ENCODE measurements at places on chromosomes 12 and 14. TPM values are rescaled to one million over a fixed set of nuclear protein-coding genes. Genes with fewer than 3 reads are reported as not detected.

GRCh38 chr14:32713856-32714255 is 224.8 kb upstream of the NPAS3 start:
- no peak overlapping the region for H3K27ac ChIP-seq
- H3K27me3 ChIP-seq: no peaks in the 10 kb centered on the region
- H3K36me3 ChIP-seq: no peaks in the 10 kb centered on the region
- H3K4me1 ChIP-seq: no peaks in the 10 kb centered on the region
- H3K4me3 ChIP-seq: no peak overlapping the region
- no peak for DNase-seq

- DNase-seq: no peak
- peaks cover 11% of the 10 kb centered on the region for H3K36me3 ChIP-seq
- H3K27me3 ChIP-seq: no peaks in the 10 kb centered on the region
- no peak overlapping the region for H3K4me3 ChIP-seq
- H3K4me1 ChIP-seq: peaks cover 79% of the 10 kb centered on the region
Observed at GRCh38 chr14:91368776-91369416, 48.7 kb downstream of the CCDC88C start.

- no peak overlapping the region for H3K4me3 ChIP-seq
- no peak for DNase-seq
- no peaks in the 10 kb centered on the region for H3K27me3 ChIP-seq
- no peaks in the 10 kb centered on the region for H3K4me1 ChIP-seq
- no peak overlapping the region for H3K27ac ChIP-seq
Observed at GRCh38 chr14:96095581-96096476, 56.7 kb downstream of the C14orf132 start.

- peaks cover 22% of the 10 kb centered on the region for H3K4me1 ChIP-seq
- no peak for DNase-seq
- H3K4me3 ChIP-seq: no peak overlapping the region
- no peak overlapping the region for H3K27ac ChIP-seq
- H3K27me3 ChIP-seq: no peaks in the 10 kb centered on the region
- H3K36me3 ChIP-seq: peaks cover 3% of the 10 kb centered on the region
Observed at GRCh38 chr14:54877703-54878021, 25.0 kb downstream of the GCH1 start.

The RDH16 gene
- 0.98 TPM for total RNA-seq

The GPR135 gene
- total RNA-seq: 2.4 TPM

GRCh38 chr12:20716037-20716436 is 20.9 kb downstream of the SLCO1C1 start:
- no peaks in the 10 kb centered on the region for H3K4me1 ChIP-seq
- no peak overlapping the region for H3K27ac ChIP-seq
- no peaks in the 10 kb centered on the region for H3K27me3 ChIP-seq
- H3K36me3 ChIP-seq: no peaks in the 10 kb centered on the region

- DNase-seq: no peak
- H3K27ac ChIP-seq: no peak overlapping the region
- peaks cover 17% of the 10 kb centered on the region for H3K4me1 ChIP-seq
Observed at GRCh38 chr12:62933602-62934238, 1.2 kb downstream of the PPM1H start.

DNA sequence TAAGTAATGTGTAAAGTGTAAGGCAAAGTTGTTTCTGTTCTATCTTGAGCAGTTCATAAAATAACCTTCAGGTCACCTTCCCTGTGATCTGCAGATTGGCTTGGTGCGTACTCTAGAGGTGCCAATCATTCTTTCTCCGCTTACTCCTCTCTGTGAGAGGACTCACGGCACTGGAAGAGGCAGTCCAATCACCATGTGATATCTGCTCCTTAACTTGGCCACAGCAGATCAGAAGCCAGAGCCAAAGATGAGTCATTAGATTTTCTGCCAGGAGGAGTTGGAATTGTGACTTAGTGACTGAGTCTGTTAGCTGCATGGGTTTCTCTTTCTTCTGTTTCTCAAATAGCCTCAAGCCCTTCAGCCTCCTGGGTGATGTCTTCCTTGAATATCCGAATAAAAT is 165.5 kb downstream of the SLC41A2 start:
- H3K36me3 ChIP-seq: no peaks in the 10 kb centered on the region
- H3K4me1 ChIP-seq: peaks cover 4% of the 10 kb centered on the region
- H3K27ac ChIP-seq: no peak overlapping the region
- DNase-seq: no peak
- peaks cover 7% of the 10 kb centered on the region for H3K27me3 ChIP-seq
- H3K4me3 ChIP-seq: no peak overlapping the region

DNA sequence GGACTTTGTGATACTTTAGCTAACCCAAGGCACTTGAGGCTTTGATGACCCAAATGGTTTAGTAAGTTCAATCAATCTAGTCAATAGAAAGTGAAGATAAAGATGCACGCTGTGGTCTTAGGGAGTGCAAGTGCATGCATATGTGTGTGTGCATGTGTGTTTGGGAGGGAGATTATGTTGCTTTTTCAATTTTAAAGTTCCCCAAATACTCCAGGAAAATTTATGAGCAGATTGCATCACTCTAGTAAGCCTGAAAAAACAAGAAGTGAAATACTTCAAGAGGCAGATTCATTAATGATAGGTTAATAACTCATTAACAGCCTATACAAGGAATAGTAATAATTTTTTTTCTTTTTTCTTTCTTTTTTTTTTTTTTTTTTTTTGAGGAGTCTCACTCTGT is 12.4 kb upstream of the SIX1 start:
- H3K27ac ChIP-seq: no peak overlapping the region
- H3K36me3 ChIP-seq: no peaks in the 10 kb centered on the region
- peaks cover 26% of the 10 kb centered on the region for H3K27me3 ChIP-seq
- no peak for DNase-seq
- H3K4me3 ChIP-seq: no peak overlapping the region

DNA sequence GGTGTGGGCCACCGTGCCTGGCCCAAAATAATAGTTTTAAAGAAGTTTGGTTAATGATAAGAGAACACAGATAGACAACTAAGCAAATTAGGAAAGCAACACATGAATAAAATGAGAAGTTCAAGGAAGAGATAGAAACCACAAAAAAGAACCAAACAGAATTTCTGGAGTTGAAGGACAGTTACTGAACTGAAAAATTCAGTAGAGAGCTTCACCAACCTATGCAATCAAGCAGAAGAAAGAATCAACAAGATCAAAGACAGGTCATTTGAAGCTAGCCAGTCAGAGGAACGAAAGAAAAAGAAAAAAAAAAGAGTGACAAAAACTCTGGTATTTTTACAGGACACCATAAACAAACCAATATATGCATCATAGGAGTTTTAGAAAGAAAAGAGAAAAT is 15.4 kb upstream of the KRT83 start:
- H3K27me3 ChIP-seq: no peaks in the 10 kb centered on the region
- no peak overlapping the region for H3K27ac ChIP-seq
- H3K4me1 ChIP-seq: no peaks in the 10 kb centered on the region
- no peak overlapping the region for H3K4me3 ChIP-seq
- no peak for DNase-seq

The KLRC4 gene
- total RNA-seq: 9.9 TPM

Measured in T-cell (primary cell).